ENCODE measurements at places on chromosomes 16 and 17.

GRCh38 chr16:19379838-19380237, 37.8 kb upstream of the TMC5 start:
- no peak for DNase-seq

DNA sequence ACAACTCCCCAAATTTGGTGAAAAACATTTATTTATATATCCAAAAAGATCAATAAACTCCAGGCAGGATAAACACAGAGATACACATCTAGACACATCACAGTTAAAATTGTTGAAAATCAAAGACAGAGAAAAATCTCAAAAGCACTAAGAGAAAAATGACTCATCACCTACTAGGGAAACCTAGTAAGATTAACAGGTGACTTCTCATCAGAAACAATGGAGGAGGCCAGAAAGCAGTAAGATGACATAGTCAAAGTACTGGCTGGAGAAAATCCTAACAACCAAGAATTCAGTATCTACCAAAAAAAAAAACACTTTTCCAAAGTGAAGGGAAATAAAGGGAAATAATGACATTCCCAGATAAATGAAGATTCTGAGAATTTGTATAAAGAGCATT, 33.8 kb downstream of the ULK2 start:
- DNase-seq = no peak

DNA sequence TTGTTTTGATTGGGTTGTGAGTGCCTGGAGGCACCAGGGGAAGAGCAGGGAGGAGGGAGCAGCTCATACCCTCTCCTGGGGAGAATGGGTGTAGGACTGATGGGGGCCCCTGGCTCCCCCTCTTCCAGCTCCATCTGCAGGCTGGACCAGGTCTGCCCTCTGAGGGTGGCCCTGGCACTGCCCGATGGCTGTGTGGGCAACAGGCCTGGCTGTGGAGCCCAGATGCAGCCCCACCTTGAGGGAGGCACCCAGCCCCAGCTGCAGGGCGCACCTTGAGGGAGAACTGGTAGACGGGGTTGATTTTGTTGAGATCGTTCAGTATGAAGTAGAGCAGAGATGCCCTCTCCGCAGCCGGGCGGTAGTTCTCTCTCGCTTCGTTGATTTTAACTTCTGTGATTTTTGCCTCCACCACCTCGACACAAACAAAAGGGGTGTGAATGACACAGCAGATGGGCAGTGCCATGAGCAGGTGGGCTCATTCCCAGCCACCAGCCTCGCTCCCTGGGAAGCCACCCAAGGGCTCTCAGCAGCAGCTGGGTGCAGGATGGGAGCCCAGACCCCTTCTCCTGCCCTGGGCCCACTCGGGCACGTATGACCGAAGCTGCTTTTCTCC, 71.6 kb downstream of the PGS1 start:
- DNase-seq = no peak

DNA sequence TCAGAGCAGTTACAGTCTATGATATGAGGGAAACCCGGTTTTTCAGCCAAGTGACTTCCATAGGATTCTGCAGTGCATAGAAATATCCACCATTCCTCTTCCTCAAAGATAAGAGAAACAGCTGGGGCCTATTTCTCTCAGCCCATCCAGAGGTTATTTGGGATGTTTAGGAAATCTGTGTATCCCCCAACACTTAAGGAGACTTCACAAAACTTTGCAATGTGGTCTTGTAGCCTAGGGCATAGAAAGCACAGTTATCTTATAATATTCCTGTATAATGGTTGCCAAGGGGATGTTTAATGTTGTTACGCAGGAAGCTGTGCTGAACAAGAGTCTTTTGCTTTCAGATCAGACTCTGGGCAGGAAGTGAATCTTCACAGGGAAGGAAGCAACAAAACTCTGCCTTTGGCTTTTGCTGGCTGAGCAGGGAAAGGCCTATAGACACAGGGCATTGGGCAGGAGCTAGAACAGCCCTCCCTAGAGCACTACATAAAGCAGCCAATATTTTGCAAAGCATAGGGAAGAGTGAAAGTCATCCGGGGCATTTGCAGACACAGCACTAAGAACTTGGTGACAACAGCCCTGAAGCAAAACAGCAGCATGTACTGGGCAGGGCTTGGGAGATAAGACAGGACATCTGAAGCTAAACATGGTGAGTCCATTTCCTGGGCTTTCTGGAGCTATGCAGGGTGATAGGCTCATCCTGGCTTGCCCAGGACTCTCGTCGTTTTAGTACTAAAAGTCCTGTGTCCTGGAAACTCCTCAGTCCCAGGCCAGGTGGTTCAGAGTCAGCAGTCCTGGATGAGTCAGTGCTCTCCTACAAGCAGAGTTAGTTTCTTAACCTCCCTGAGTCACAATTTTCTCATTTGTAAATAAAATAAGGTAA, 18.7 kb upstream of the BEAN1 start:
- peak; percentile 80 for DNase-seq

DNA sequence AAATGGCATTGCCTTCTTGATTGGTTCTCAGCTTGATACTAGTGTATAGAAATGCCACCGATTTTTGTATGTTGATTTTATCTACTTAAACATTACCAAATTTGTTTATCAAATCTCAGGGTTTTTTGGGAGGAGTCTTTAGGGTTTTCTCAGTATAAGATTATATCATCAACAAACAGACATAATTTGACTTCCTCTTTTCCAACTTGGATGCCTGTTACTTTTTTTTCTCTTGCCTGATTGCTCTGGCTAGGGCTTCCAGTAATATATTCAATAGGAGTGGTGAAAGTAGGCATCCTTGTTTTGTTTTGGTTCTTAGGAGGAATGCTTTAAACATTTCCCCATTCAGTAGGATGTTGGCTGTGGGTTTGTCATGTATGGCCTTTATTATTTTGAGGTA, 29.1 kb downstream of the EFCAB13 start:
- no peak for DNase-seq

DNA sequence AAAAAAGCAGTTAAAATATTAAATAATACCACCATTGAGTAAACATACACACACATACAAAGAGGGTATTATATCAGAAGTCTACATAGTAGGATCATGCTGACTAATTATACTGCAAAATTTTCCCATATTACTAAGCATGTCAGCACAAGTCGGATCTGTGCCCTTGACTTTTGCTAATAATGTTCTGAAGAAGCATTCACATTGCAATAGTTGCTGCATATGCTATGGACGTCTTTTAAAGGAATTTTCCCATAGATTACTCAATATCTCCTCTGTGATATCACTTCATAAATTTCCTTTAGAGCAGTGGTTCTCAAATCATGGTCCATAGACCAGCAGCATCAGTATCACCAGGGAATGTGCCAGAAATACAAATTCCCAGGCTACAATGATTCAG, 110.9 kb upstream of the NUDT7 start:
- DNase-seq = no peak

GRCh38 chr17:73359352-73359751, 47.6 kb upstream of the CDC42EP4 start:
- no peak for DNase-seq

DNA sequence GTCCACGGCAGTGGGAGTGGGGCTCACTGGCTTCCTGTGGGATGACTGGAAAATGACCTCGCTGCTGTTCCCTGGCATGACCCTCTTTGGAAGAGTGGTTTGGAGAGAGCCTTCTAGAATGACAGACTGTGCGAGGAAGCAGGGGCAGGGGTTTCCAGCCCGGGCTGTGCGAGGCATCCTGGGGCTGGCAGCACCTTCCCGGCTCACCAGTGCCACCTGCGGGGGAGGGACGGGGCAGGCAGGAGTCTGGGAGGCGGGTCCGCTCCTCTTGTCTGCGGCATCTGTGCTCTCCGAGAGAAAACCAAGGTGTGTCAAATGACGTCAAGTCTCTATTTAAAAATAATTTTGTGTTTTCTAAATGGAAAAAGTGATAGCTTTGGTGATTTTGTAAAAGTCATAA, 7.8 kb upstream of the RNF213 start:
- peak; percentile 58 for DNase-seq

GRCh38 chr17:78798695-78799559, 16.9 kb upstream of the CYTH1 start:
- DNase-seq = no peak

- no peak for DNase-seq
Observed at GRCh38 chr17:4559139-4559791, 1.1 kb downstream of the GGT6 start.

GRCh38 chr17:19269106-19269505, 31.9 kb downstream of the EPN2 start:
- no peak for DNase-seq

DNA sequence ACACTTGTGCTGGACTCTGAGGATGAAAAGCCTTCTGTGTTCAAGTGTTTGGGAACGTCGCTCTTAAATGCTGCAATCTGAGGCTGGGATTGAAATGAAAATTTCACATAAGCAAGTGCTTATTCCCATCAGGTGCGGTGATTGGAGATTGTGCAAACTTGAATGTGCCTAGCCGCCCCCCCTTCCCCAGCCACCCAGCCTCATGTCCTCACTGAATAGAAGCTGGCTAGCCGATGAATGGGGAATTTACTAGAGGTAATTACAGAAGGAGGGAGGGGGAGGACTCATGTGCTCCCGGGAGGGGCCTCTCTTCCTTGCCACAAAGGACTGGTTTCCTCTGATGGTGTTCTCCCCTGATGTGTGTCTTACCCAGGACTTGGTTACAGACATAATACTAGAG, 544.8 kb upstream of the EEF2KMT start:
- no peak for DNase-seq

- DNase-seq = peak; percentile 72
Observed at GRCh38 chr16:14015948-14016347, 55.2 kb upstream of the MRTFB start.

DNA sequence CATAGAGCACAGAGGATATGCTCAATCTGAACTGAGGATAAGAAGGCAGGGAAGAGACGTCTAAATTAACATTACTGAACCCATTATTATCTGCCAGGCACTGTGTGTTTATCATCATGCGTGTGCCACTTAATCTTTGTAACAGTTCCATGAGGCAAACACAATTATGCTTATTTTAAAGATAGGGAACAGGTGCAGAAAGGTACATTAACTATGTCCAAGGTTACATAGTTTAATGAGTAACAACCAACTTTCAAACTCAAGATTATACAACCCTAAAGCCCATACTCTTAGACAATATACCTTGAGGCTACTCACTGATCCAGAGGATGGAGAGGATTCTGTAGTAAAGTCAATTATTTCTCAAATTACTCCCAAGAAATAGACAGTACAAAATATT, 43.2 kb downstream of the STH start:
- no peak for DNase-seq

GRCh38 chr17:61389670-61390478, 9.8 kb upstream of the TBX2 start:
- DNase-seq = peak; percentile 54

DNA sequence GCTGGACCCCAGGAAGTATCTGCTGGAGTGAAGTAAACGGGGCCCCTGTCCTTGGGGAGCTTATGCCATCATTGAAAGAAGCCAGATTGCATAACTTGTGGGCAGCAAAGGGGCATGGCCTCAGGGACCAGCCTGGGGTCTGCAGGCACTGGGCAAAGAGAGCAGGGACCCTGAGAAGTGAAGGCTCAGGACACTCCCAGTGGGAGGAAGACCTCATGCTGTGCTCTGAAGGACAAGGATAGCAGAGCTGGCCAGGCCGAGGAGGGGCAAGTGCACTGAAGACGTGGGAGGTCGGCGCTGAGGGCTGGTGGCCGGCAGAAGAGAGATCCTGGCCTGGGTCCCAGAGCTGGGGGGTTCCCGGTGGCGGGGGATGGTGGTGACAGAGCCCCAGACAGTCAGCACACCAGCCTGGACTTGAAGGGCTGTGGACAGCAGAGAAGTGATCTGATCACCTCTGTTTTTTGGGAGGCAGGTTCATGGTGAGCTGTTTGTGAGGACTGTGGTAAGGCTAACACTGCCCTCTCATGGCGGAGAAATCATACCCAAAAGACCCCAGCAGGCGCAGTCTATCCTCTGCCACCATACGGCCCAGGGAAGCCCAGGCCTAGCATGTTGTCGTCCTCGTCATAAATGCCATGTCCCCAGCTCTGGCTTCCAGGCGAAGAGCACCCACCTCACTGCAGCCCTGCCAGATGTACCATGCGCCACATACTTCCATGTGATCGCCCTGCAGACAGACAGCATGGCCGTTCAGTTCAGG, 7.1 kb upstream of the CNP start:
- DNase-seq = peak; percentile 61

DNA sequence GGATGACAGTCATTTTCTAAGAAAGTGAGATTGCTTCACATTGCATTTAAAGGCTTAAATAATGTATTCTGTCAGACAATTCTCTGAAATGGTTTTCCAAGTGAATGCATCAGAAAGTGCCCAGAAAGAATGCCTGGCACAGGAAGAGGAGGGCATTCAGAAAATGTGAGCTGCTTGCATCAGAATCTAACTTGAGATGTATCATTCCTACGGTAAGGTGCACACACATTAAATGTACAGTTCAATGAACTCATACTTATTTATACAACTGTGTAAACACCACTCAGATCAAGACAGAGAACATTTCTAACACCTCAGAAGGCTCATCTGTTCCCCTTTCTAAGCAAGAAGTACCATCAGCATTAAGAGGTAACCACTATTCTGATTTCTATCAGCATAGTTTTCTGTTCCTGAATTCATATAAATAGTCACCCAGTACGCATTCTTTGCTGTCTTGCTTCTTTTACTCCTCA, 638.0 kb downstream of the MAF start:
- DNase-seq = no peak

DNA sequence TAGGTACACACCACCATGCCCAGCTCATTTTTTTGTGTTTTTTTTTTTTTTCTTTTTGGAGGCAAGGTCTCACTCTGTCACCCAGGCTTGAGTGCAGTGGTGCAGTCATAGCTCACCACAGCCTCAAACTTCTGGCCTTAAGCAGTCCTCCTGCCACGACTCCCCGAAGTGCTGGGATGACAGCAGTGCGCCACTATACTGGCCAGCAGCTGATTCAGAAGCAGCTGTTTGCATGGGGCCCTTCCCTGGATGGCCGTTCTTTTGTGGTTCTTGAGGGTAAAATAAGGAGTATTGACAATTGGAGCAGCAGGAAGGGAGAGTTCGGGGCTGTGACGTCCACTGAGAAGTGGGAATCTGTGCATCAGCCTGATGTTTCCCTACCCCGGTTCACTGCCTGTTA, 41.6 kb downstream of the KIAA0513 start:
- DNase-seq = no peak

DNA sequence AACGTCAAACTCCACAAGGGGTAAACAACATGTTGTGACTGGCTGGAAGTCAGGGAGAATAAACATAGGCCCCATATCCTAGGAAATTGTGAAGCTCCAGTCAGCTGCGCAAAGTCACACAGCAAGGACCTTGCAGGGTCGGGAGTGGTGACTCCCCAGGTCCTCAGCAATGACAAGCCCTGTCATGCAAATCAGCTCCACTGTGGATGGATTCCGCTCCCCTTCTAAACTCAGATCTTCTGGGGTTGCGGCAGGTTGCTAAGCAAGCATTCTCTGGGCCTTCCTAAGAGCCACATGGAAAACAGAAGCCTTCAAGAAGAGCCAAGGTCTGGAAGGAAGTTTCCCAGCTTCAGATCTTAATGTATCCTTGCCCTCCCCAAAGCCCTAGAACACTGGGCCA, 28.9 kb upstream of the MYO18A start:
- DNase-seq = no peak
